ENCODE measurements at places on chromosomes 3 and 15.

DNA sequence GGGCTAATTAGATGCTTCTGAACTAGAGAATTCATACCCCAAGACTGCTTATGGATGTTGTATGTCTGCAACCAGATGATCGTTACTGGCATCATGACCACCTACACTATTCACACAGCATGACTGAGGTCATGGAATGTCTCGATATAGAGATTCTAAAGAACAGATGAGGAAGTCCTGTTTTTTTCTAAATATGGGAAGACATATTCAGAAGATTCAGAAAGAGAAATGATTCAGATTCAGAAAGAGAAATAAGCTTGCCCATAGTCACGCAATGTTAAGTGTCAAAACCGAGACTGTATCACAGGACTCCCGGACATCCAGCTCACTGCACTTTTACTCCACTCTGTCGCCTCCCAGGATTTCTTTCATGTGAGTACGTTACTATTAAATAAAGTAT, 136.2 kb downstream of the TPRG1 start:
- DNase-seq: no peak

- no peak for DNase-seq
These were observed 28.4 kb downstream of the ZNF860 start for GRCh38 chr3:32009957-32010356.

DNA sequence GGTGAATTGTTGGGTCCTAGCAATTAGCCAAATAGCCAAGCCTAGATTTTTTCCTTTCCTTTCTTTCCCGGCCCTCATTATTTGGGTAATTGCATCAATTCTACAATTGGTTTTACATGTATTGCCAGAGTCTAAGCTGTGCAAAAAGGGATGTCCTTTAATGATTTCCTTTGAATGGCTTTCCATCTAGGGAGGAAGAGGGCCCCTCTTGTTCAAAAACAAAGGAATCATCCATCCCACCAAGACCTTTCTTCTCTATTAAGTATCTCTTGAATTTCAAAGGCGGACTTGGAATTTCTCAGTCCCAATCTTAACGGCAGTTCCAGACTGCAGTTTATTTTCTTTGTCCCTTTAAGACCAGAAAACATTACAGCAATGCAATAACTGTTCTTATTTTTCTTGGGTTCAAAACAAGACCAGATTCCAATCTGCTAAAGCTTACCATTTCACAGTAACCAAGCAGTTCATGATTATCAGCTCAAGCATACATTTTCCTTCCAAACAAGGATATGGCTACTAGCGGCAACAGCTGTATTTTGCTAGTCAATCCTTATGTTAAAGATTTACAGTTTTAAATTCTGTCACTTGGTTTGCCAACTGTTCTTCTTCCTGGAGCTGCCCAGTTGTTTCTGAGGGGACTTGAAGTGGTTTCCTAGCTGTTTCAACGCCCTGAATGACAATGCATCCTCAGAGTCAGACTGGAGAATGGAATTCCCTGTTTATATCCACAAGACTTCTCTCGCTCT, 91.4 kb upstream of the LRIG1 start:
- DNase-seq: no peak

- DNase-seq: no peak
These were observed 121.5 kb upstream of the ABHD17C start for GRCh38 chr15:80573606-80574005.

DNA sequence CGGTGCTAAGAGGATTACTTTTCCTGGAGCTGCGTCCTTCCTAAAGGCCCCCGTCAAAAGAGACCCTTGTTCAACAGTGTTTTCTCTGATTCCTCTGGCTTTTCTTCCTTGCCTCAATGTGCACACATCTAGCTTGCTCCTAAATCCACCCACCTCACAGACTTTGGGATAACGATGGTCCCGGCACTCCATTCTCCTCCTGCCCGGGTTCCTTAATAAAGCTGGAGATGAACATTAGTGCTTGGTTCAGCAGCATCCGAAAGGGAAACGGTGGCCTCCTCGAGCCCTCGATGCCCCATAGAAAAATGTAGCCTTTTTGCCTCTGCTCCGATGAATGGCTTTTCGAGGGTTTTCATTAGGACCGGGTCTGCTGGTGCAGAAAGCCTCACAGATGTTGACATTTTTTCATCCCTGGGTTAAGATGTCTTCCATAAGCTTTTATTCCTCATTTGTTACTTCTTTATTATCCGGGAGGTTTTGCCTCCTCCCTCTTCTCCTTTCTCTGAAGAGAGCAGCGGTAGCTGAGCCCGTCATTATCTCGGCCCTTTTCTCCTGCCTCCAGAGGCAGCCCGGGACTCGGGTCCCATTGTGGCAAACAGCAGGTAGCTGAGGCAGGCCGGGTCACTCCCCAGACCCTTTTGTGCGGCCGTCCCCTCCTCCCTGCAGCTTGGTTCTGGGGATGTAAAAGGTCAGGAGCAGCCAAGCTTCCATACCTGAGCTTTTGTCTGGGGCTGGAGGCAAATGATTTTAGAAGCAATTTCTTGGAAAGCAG, 64.6 kb downstream of the CPN2 start:
- DNase-seq: no peak

DNA sequence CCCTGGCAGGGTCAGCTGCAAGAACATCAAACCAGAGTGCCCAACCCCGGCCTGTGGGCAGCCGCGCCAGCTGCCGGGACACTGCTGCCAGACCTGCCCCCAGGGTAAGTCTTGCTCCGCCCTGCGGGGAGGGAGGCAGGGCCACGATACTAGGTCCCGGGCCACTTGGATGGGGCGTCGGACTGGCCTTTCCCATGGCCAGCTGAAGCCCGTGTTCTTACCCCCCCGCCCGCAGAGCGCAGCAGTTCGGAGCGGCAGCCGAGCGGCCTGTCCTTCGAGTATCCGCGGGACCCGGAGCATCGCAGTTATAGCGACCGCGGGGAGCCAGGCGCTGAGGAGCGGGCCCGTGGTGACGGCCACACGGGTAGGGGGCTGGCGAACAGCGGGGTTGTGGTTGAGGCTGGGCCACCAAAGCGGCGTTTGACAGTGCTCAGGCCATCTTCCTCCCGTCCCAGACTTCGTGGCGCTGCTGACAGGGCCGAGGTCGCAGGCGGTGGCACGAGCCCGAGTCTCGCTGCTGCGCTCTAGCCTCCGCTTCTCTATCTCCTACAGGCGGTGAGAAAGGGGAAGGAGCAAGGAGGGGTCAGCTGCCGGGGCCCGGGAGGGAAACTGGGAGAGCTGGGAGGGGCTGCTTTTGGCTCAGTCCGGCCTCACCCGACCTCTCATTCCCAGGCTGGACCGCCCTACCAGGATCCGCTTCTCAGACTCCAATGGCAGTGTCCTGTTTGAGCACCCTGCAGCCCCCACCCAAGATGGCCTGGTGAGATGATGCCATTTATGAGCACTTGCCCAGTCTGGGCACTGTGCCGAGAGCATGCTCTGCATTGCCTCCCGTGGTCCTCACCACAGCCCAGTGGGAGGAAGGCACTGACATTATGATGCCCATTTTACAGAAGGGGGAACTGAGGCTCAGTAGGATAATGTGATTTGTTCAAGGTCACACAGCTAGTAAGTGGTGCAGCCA, 1.7 kb downstream of the CHRD start:
- no peak for DNase-seq

GRCh38 chr15:70758790-70759462, 4.4 kb downstream of the UACA start:
- DNase-seq: no peak

DNA sequence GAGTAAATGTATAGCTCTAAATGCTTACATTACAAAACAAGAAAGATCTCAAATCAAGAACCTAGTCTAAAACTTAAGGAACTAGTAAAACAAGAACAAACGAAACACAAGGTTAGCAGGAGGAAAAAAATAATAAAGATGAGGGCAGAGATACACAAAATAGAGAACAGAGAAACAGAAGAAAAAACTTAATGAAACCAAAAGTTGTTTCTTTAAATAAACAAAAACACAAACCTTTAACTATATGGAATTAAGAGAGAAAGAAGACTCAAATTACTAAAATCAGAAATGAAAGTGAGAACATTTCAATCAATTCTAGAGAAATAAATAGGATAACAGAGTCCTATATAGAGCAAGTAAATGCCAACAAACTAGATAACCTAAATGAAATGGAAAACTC, 59.6 kb downstream of the DLG1 start:
- DNase-seq: no peak

DNA sequence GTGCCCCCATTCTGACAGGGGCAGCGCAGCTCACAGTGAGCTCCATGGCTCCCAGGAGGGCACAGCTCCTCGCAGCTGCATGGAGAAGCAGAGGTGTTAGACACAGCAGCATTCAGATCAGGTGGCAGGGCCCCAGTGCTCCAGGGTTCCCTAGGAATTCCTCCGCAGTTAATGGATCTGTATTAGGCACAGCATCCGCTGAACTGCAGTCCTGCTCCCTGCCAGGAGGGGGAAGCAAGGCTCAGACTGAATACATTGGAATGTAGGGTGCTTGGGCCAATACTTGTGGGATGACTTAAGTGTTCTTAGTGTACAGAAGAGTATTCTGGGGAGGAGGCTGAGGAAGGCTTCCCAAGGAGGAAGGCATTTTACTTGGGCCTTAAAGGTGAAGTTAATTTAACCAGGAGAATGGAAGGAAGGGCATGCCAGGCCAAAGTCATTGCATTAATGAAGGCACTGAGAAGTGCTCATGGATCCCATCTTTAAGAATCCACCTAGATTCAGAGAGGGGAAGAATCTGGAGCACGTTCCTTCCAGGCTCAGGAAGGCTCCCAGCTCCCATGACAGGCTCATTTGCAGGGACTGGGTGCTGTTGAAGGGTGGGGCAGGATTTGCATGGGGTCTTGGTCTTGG, 111.6 kb downstream of the RAB11A start:
- DNase-seq: no peak

DNA sequence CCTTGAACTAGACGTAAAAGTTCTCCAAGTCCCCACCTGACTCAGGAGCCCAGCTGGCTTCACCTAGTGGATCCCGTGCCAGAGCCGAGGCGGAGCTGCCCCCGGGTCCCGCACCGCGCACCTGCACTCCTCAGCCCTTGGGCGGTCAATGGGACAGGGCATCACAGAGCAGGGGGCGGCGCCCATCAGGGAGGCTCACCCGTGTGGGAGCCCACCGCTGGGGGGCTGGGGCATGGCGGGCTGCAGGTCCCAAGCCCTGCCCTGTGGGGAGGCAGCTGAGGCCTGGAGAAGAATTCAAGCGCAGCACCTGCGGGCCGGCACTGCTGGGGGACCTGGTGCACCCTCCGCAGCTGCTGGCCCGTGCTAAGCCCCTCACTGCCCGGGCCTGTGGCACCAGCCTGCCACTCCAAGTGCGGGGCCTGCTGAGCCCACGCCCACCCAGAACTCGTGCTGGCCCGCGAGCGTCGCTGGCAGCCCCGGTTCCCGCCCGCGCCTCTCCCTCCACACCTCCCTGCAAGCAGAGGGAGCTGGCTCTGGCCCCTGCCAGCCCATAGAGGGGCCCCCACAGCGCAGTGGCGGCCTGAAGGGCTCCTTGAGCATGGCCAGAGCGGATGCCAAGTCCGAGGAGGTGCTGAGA, 16.2 kb downstream of the SQOR start:
- DNase-seq: no peak

GRCh38 chr3:65153850-65154512, 466.2 kb upstream of the ADAMTS9 start:
- no peak for DNase-seq

- no peak for DNase-seq
These were observed 22.4 kb downstream of the CD86 start for GRCh38 chr3:122077293-122078234.

- no peak for DNase-seq
These were observed 111.5 kb downstream of the SEMA5B start for GRCh38 chr3:122916084-122916483.

- DNase-seq: no peak
These were observed 364.4 kb upstream of the ARHGEF26 start for GRCh38 chr3:153756816-153757215.

DNA sequence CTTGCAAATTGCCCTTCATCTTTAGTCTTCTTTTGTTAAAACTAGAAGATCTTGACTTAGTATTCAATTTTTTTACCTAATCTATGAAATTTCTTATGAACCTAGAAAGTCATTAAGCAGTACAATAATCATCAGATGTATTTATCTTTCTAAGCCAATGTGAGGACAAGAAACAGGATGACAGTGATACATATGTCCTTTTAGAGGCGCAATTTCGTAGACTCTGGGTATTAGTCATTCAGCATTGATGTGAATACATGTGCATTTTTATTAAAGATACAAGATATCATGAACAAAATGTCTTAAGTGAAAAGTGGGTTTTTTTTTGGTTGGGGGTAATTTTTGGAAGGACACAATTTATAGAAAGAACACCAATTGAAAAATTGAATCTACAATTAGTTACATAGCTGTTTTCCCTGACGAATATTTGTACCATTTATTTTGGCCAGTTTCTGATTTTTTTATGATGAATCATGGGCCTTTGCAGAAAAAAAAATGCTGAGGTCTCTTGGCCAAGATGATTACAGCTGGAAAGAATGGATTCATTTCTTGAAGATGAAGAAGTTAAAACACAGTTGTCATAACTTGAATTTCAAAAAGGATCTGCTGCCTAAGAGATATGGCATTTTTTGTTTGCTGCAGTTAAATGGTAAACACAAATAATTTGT, 48.9 kb upstream of the AGTR1 start:
- DNase-seq: no peak

GRCh38 chr15:91891788-91892345, 38.4 kb downstream of the SLCO3A1 start:
- DNase-seq: no peak

- DNase-seq: no peak
These were observed 66.4 kb downstream of the XXYLT1 start for GRCh38 chr3:195204360-195205163.

DNA sequence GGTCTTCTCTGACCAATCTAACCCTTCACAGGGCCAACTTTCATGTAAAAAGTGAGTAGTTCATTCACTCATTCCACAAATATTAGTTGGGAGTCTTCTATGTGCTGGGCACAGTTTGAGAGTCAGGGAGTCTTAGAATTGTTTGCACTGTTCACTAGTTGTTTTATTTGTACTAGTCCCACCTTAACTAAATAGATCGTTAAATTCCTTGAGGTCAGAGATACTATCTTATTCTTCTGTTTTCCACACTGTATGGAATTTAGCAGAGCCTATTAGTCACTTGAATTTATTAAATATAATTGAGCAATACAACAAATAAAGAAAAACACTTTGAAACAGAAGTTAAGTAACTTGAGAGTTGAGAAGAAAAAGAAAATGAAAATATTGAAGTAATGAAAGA, 40.8 kb upstream of the SPTSSB start:
- DNase-seq: no peak

DNA sequence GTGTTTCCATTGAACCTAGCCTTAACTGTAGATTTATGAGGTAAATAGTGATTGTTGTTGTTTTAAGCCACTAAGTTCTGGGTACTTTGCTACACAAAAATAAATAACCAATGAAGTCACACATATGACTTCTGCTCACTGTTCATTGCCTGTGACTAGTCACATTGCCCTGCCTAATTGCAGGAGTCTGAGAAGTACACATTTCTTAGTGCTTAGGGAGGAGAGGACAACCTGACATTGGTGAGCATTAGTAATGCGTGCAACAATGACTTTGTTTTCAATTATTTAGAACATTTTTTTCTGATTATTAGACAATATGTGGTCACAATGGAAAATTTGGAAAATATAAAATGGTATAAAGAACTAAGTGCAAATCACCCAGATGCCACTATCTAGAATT, 133.2 kb upstream of the DAZL start:
- DNase-seq: no peak

Measured in esophagus muscularis mucosa (tissue), 4 donors.